ENCODE measurements at places on chromosomes 6 and 20.

DNA sequence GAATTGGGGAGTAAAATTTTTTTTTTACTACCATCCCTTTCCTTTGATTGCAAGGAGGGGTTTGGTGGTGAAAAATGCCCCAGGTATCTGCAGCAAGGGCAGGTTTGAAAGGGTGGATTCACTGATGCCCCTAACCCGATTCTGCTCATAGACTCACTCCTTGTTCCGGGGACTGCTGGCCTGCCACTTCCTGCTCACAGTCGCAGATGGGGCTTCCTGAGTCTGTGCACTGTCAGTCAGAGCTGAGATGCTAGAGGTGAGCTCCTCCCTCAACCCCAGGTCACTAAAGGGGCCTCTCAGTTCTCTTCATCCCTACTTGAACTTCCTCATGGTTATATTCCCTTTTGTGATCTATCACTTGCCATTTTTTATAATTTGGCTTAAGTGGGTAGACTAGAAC is 357.9 kb downstream of the FARS2 start:
- no peak for DNase-seq

DNA sequence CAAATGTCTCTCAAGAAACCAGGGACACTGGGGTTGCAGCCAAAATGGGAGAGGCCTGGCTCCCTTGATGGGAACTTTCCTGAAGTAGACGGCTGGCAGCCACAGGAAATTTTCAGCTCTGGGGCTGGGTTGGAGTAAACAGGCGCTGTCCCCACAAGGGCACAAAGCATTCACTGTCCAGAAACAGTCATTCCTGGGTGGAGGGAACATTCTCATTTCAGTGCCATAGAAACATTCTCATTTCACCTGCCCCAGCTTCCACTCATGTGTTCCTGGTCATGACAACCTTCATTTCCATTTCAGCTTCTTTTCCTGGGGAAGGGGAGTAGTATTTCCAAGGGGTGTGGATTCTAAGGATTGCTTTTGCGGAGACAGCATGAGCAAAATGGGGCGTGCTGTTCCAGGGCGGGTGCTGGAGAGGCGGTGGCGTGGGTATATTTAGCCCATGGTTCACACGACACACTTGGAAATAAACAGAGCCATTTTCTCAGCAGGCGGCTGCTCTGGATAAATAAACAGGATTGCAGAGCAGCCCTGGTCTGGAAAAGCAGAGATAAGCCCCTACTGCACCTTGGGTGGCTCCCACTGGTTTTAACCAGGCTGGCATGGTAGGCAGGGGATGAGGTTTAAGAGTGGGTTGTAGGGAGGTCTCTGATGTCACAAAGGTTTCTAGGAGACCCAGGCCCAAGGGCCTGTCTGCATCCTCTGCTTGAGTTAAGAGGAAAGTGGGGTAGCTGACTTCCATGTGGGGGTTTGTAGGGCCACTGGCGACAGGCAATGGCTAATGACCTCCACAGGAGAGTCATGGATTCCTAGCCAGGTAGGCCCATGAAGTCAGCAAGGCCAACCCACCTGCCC is 32.9 kb downstream of the COX4I2 start:
- no peak for DNase-seq

- peak; percentile 94 for DNase-seq
These were observed 496 bp downstream of the TMEM242 start for GRCh38 chr6:157322792-157323254.

DNA sequence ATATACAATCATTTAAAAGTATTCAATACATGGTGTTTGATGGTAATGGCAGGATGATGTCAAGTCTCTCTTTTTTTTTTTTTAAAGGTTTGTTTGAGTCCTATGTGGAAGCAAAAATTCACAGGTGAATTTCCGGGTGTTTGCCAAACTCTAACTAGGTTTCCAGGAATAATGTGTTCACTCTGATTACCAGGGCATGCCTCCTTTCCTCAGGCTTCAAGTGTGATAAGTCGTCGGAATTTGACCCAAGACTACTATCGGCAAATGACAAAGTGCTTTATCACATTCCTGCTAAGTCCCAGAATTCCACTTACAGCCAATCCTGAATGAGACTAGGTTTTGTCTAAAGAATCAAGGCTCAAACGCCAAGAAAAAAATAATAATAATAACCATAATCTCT is 7.3 kb downstream of the OARD1 start:
- no peak for DNase-seq

DNA sequence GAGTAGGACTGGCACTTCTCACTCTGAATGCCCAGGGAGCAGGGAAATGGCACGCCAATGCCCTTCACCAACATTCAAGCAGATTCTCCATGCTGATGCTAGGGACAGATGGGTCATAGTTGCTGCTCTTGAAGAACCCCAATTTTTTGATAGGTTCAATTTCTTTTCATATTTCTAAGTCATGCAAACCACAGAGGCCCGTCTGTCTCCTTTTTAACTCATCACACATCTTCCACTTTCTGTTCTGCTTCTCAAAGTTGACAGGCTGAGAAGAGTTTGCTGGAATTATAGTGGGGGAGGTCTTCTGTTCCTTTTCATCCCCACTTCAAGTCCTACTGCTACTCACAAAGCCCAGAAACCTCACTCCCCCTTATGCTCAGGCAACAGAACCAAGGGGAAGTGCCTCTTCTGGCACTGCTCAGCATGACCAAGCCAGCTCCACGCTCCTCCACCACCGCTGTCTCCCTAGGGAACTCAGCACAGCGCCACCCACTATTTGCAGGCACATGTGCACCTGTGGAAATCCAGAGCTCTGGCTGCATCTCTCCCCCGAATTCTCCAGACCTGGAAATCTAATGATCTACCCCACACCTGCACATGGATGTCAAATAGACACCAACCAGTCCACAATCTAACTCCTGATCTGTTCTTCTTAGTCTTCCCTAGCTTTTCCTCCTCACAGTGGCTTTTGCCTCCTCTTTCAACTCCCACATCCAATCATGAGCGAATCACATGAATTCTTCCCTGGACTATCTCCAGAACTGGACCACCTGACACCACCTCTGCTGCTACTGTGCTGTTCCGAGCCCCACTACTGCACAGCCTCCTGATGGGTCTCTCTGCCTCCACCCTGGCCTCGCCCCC is 10.7 kb downstream of the ZBTB24 start:
- peak; percentile 74 for DNase-seq

DNA sequence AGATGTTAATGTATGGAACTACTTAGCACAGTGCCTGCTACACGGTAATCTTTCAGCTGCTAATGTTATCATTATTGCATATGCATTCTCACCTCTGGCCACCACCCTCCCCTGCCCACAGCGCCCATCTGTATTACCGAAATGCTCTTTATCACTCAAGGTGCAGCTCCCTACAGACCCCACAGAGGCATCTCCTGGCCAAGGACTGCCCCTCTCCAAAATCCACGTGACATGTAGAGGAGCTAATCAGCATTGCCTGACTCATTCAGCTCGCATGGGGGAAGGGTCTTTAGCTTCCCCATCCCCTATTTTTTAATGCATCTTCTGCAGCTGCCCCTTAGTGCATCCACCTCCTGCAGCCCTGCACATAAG is 41.8 kb downstream of the SLC22A23 start:
- no peak for DNase-seq

DNA sequence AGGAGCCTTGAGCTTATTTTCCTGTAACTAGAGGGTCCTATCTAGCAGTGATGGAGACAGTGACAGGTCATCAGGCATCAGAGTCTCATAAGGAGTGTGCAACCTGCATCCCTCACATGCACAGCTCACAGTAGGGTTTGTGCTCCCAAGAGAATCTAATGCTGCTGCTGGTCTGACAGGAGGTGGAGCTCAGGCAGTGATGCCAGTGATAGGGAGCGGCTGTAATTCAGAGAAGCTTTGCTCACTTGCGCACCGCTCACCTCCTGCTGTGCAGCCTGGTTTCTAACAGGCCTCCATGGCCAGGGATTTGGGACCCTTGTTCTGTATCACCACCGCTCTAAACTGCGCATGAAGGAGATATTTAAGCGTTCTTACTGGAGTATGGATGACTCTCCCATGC is 5.3 kb downstream of the KIF25 start:
- no peak for DNase-seq

- peak; percentile 73 for DNase-seq
These were observed 1.9 kb downstream of the KCNQ5 start for GRCh38 chr6:72623808-72624207.
